ENCODE measurements at places on chromosomes 16 and 17.

DNA sequence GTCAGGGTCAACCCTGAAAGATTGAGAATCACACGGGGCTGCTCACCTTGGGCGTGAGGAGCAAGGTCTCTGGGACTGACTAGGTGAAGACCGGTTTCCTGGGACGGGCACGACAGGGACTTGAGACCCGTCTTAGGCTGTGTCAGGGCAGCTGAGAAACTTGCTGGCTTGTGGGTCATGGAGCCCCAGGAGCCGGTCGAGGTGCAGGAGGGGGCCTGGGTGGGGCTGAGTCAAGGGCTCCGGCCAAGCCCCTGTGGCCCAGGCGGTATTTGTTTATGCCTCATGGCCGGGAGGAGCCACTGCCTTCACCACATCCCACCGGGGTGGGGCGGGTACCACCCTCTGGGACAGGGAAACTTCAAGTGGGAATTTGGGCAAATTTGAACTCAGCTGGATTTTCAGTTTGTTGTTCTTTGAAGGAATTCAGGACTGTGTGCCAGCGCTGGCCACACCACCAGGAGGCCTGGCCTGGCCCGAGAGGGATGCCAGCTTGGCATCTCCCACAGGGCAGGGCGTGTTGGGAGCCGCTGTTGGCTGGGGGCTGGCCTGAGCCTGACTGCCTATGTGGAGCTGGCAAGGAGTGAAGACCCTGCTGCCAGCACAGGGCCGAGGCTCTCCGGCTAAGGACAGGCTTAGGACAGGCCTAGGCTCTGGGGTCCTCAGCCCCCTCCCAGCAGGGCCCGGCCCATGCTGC, 116.1 kb downstream of the METRNL start:
- DNase-seq = no peak

DNA sequence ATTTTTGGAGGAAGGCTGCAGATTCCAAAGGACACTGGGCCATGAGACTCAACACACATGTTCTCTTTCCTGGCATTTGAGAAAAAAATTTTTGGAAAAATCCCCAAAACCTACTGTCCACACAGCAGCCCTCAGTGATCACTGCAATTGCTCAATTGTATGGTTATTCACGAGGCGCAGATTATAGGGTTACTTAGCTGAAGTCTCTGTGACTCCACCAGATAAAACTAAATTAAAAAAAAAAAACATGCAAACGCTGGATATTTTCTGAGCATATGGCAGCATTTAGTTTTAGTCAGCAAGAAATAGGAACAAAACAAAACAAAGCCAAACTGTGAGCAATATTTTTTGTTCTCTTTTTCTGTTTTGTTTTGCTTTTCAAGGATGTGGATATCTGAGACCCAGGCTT, 83.8 kb upstream of the FAM20A start:
- DNase-seq = no peak

DNA sequence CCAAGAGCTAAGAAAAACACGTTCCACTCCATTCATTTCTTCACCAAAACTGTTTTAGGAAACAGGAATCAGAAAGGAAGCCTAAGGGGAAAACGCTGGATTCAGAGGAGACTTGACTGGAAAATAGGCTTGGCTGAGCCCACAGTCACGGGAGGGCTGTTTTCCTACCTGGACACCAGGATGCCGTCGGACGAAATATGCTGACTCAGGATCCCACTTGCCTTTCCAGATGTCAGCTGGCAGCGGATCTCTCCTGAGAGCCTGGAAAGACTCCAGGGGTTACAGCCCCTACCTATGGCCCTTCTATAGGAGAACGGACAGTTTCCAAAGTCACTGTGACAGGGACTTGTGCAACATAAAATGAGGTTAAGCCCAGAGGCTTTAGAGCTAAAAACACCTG, 245.1 kb downstream of the C16orf95 start:
- no peak for DNase-seq

DNA sequence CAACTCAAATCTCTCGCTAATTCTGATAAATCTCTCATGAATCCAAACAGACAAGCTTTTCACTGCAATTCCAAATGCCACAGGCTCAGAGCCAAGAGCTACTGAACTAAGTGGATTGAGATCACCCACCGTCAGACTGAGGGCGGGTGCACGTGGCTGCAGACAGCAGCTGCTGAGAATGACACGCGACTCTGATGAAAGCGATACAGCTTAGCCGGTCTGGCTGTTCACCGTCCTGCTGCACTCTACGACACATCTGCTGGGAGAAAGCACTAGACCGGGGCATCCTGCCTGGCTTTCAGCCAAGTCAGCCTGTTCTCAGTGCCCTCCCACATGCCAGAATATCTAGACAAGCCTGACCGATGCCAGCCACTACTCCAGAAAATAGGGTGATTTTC, 42.6 kb downstream of the KLHDC4 start:
- DNase-seq = peak; percentile 95

DNA sequence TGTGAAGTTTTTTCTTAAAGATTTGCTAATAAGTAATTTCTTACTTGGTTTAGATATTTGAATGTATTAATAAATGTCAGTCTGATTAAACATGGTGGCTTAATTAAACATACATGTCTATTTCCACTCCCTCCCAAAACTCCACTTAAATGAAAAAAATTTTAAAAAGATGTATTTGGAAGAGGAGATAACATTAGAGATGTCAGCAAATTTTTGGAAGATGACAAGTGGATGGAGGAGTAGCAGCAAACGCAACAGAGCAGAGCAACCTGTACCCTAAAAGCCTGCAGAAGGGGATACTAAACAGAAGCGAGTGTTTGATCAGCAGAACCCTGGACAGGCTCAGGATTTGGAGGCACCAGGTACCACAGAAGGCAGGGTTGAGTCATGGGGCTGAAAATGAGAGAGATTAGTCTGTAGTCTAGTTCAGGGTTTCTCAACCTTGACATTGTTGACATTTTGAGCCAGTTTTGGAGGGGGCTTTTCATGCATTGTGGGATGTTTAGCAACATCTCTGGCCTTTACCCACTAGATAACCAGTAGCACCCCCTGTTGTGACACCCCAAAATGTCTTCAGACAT, 17.8 kb downstream of the LUC7L3 start:
- no peak for DNase-seq

DNA sequence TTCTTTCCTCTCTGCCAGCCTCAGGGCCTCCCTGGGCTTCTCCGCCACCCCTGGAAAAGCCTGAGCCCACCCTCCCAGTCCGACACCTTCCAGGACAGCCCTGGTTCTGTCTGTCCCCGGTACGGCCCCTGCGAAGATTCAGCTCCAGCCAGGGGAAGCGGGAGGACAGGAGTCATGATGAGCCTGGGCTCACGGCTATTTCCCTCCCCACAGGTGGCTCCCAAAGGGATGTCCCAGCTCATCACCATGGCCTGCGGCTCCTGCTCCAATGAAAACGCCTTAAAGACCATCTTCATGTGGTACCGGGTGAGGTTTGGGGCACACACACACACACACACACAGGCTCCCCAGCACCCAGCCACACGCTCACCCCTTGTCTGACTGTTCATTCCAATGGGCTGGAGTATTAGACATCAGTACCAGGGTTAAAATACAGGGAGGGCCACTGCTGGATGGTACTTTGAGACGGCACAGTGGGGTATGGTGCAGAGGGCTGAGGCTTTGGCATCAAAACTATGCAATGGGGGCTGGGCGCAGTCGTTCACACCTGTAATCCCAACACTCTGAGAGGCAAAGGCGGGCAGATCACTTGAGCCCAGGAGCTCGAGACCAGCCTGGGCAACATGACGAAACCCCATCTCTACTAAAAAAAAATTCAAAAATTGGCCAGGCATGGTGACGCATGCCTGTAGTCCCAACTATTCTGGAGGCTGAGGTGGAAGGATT, 32.8 kb downstream of the TMEM186 start:
- DNase-seq = no peak

DNA sequence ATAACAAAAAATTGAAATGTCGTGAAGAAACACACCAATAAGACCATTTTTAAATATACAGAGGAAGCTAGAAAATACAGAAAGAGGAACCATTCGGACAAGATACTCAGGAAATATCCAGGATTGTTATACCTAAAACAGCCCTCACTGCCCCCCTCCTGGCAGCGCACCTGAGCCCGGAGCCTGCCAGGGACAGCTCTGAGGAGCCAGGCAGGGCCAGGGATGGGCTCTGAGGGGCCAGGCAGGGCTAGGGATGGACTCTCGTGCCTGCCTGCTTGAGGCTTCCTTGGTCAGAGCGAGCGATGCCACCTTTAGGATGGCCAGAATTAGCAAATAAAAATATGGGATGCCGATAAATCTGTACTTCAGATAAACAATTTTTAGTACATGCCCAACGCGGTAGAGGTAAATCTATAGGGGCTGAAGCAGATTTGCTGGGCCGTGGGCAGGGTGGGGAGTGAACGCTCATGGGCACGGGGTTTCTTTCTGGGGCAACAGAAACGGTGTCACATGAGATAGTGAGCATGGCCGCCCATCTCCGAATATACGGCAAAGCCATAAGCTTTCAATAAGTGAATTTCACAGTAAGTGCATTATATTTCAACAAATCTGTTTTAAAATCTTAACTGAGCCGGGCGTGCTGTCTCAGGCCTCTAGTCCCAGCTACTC, 18.2 kb upstream of the CSNK1D start:
- no peak for DNase-seq

- DNase-seq = no peak
Observed at GRCh38 chr17:75637143-75637538, 3.9 kb downstream of the SMIM5 start.

DNA sequence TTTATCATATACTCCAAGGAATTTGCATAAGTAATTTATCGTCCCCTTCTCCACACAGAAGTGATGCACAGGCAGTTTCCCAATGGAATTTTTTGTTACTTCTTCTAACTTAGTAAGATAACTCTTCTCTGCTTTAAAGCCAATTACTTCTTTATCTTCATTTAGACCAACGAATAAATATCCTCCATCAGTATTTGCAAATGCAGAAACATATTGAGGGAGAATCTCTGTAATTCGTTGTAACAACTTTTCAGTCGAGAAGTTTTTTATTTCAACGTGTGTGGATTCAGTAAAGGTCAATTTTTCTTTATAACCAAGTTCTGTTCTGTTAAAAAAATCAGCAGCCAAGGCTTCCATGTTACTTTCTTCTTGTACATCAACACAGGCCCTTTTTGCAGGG, 30.7 kb upstream of the SLFN13 start:
- no peak for DNase-seq

GRCh38 chr16:19474617-19475016, 47.3 kb downstream of the GDE1 start:
- no peak for DNase-seq

DNA sequence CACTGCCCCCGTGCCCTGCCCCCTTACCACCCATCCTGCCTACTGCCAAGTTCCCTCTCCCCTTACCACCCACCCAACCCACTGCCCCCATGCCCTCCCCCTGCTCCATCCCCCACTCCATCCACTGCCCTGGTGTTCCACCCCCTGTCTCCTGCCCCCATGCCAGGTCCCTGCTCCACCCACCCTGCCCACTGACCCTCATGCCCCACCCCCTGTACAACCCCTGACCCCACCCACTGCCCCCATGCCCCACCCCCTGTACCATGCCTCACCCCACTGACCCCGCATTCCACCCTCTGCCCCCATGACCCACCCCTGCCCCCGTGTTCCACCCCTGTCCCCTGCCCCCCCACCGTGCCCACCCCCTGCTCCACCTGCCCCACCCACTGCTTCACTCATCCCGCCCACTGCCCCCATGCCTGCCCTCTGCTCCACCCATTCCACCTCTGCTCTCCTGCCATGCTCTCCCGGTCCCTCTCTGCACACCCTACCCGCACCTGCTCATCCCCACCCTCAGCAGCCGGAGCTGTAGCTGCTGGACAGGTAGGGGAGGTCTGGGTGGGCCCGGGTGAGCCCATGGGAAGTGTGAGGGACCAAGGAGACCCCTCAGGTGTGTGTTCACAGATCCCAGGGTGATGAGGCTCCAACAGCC, 7.4 kb upstream of the FN3KRP start:
- no peak for DNase-seq

- DNase-seq = no peak
Observed at GRCh38 chr17:39173526-39174274, 7.7 kb upstream of the ARL5C start.

- DNase-seq = no peak
Observed at GRCh38 chr16:81633147-81633619, 145.9 kb upstream of the PLCG2 start.

GRCh38 chr16:85421338-85422195, 191.6 kb upstream of the GSE1 start:
- DNase-seq = no peak

DNA sequence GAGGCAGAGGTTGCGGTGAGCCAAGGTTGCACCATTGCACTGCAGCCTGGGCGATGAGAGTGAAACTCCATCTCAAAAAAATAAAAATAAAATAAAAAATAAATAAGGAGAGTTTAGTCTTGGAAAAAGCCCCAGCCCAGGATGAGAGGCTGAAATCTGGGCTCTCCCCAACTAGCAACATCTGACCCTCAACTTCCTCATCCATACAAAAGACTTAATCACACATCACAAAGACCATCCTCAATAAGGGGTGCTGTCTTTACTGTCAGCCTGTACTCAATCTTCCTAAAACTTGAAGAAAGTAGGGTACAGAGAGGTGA, 11.4 kb upstream of the SLC4A1 start:
- no peak for DNase-seq

- DNase-seq = no peak
Observed at GRCh38 chr16:50526796-50527195, 21.4 kb upstream of the NKD1 start.

DNA sequence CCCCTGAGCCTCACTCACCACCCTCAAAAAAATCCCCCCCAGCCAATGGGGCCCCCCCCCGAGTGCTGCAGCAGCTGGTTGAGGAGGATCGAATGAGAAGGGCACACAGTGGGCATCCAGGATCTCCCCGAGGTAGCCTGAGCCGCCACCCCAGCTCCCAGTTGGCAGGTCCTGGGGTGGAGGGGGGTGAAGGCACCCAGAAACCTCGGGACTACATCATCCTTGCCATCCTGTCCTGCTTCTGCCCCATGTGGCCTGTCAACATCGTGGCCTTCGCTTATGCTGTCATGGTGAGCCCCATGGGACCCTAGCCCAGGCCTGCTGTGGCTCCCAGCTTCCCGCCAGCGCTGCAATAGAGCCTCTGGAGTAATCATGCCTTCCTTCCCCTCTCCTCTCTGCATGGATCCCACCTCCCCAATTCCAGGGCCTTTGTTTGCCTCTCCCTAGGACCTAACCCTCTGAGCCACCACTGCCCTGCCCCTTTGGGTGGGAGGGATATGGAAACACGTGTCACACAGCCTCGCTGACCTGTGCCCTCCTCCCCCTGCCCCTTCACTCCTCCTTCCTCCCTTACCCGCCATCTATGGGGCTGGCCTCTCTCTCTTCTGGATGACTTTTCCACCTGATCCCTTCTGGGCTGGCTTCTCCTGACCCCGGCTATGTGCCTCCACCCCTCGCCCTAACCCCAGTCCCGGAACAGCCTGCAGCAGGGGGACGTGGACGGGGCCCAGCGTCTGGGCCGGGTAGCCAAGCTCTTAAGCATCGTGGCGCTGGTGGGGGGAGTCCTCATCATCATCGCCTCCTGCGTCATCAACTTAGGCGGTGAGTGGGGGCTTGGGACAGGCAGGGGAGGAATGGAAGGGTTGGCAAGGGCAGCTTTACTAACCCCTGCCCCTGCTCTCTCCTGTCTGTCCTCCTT, 1.9 kb downstream of the PRRT2 start:
- peak; percentile 80 for DNase-seq

- no peak for DNase-seq
Observed at GRCh38 chr16:49148410-49148809, 133.2 kb downstream of the CBLN1 start.
